ENCODE measurements at places on chromosomes 1 and 21.

GRCh38 chr1:7549277-7550161 is 221.6 kb upstream of the VAMP3 start:
- DNase-seq = no peak

DNA sequence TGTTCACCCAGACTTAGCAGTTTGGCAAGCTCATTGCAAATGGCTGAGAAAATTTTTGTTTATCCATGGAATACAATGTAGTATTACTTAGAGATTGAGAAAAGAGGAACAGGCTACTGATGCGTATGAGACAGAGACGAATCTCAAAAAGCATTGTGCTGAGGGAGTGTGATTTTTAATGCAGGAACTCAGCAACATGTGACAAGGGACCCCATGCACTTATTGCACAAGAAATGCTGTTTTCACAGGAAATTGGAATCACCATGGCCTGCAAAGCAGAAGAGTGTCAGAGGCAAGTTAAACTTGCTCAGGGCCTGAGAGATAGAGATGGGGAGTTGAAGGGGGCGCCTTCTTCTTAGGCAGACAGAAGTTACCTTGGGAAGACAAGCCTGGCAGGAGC is 32.6 kb upstream of the TLR5 start:
- no peak for DNase-seq

DNA sequence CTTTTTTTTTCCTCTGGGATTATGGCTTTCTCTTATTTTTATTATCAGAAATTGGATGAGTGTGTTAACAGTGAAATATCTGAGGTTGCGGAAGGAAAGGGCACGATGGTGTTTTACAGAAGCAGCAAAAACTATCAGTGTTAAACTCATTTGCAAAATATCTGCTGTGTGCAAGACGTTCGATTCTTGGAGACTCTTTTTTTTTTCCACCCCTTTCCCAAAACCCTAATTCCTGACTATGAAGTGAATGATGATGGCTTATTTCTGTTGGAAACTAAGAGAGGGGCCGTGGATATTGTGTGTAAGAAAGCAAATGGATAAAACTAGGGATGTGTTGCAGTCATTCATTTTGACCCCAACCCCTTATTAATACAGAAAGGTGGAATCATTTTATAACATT is 677 bp downstream of the NCAM2 start:
- no peak for DNase-seq

DNA sequence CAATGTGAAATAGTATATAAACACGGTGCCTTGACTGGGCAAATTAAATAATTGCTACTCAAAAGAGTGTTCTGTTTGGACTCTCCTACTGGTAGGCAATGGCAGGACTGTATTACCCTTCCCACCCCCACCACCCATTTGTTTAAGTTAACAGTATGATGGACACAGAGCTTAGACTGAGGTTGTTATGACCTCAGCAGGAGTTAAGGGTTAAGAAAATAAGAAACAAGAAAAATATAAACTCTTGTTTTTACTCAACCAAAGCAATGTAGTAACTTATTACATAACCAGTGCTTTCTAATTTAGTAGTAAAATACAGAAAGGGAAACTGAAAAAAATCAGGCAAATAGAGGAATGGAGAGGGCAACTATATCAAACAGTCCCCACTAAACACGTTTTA is 19.9 kb upstream of the SERPINC1 start:
- no peak for DNase-seq

GRCh38 chr1:117826540-117827078 is 102.8 kb downstream of the GDAP2 start:
- DNase-seq = no peak

GRCh38 chr21:46347203-46347550 is 23.2 kb downstream of the PCNT start:
- no peak for DNase-seq

GRCh38 chr1:212158912-212159796 is 123.6 kb downstream of the DTL start:
- no peak for DNase-seq

DNA sequence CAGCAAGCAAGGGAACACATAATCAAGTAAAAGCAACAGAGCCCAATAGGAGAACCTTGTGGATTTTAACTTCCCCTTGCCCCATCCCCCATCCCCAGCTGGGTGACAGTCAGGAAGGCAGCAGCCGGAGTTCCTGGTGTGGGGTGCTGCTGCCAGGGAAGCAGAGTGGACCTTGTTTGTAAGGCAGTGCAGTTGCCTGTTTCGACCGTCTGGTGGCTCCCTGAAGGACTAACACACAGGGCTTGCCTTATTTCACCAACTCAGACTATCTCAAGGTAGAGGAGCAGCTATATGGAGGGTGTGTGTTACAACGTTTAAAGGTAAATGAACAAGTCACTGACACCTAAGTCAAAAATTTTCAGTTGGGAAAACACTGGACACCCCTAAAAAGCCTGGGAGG is 6.6 kb downstream of the KRTAP10-8 start:
- no peak for DNase-seq

DNA sequence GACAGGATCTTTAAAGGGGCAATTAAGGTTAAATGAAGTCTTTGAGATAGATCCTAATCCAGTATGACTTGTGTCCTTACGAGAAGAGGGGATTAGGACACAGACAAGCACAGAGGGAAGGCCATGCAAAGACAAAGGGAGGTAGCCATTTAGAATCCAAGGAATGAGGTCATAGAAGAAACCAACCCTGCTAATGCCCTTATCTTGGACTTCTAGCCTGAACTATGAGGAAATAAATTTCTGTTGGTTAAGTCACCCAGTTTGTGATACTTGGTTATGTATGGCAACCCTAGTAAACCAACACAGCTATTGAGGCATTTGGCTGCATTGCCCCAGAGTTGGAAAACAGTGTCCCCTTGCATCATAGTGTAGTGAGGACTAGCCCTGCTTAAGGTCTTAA is 121.3 kb downstream of the MAST2 start:
- DNase-seq = no peak

- no peak for DNase-seq
Observed at GRCh38 chr1:181767001-181767708, 283.8 kb downstream of the CACNA1E start.

DNA sequence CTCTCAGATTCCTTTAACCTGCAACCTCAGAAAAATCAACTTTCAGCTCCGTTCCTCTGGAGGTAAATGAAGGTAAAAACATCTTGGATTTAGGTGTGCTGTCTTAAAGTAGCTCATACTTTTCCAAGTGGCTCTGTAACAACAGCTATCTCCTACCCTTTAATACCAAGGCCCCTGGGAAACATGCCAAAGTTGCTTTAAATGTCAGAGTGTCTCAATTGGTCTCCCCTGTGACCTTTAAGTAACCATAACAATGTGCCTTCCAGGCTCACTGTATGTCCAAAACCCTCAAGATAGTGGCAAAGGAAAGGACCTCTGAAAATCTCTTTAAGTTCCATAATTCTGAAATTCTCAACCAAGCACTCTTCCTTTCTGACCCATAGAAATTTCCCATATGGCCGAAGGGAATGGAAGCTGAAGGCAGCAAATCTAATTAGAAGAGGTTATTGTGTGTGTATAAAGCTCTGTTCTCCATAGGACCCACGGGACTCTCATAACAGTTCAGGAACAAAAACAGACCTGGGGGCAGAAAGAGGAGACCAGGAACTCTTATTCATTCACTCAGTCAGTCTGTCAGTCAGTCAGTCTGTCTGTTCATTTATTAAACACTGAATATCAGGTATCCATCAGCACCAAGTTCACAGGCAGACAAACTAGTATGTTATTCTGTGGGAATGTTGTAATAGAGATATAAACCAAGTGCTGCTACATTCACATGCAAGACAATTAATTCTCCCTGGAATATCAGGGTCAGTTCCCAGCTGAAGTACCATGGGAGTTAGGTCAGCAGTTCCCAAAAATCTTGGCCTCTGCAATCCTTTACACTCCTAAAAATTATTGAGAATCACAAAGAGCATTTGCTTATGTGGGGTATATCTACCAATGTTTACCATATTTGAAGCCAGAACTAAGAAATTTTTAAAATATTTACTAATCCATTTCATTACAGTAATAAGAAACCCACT is 19.1 kb downstream of the ASTN1 start:
- DNase-seq = no peak

- no peak for DNase-seq
Observed at GRCh38 chr1:174953285-174954072, 46.3 kb upstream of the CACYBP start.

GRCh38 chr1:112704391-112704933 is 2.5 kb downstream of the RHOC start:
- DNase-seq = no peak

DNA sequence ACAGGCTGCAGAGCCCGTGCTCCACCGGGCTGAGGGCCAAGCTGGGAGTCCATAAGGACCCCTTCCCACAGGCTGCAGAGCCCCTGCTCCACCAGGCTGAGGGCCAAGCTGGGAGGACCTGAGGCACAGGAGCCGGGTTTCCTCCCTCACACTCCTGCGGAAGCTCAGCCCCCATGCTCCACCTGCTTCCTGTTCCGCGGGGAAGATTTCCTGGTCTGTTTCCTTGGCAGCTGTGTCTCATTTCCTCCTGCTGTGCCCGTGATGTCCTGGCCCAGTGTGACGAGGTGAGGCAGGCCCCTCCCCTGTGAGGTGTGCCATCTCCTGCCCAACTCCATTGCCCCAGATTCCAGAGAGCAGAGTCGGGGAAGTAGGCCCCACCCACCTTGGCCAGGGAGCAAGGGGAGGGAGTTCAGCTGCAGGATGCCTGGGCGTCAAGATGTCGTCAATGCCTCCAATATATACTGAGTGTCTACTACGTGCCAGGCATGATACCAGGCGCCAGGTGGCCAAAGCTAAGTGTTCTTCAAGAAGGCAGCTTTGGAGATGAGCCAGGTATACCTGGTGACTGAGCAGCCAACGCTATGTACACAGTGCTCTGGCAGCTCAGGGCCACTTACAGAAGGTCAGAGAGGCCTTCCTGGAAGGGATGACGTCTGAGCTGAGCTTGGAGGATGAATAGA is 58.8 kb downstream of the NAV1 start:
- DNase-seq = no peak

DNA sequence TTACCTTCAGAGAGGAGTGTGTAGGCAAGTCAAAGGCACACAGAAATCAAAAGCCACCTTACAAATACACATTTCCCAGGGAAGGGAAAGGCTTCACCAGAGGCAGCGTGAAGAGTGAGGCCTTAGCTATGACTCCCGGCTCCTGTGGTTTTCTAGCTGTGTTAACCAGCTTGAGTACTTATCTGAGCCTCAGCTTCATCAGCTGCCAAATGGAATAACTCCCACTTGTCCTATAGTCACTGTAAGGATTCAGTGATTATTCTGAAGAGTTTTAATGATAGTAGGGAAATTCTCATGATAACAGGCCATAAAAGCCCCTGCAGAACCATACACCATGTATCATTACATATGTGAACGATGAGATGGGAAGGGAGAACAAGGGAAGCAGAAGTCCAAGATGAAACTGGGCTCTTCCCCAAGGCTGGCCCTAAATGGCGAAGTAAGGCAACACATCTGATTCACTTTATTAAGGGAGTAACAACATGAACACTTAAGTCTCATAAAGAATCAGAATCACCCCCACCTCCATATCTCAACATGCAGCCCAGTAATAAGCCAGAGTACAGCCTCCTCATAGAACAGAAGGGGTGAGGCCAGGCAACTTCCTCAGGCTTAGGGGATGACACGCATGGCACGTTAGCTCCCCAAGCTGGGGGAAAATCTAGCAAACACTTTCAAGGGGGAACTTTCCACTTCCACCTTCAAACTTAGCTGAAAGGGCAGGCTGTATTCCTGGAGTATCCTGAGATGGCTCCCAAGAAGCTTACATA is 63.7 kb downstream of the SLC66A1 start:
- no peak for DNase-seq

GRCh38 chr1:107594536-107594935 is 370.4 kb downstream of the VAV3 start:
- no peak for DNase-seq

- no peak for DNase-seq
Observed at GRCh38 chr1:200992382-200993048, 31.0 kb downstream of the KIF21B start.

GRCh38 chr1:117675907-117676430 is 70.1 kb downstream of the TENT5C start:
- DNase-seq = no peak

- DNase-seq = no peak
Observed at GRCh38 chr1:83994111-83994510, 4.8 kb downstream of the TTLL7 start.

DNA sequence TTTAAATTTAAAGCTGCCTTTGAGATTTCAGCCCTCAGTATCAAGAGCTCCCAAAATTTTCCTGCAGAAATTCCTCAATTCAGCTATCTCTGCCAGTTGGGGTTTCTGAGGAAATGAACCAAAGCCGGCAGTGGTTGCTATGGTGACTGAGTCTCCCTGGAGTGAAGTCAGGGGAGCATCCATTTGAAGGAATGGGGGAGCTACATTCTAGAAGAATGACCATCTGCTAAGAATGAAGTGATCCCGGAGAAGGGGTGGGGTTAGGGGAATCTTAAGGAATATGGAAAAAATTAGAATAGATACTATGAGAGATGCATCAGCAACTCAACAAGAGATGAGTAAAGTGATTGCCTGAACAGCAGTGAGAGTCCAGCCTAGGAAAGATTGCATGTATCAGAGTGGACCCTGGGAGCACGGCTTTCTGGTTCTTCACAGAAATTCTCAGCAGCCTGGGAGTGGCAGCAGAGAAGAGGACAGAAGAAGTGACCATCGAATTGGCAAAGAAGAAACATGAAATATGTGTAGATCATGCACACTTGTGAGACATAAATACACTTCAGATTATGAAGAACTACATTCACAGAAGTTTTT is 94.7 kb downstream of the CHD1L start:
- DNase-seq = no peak

DNA sequence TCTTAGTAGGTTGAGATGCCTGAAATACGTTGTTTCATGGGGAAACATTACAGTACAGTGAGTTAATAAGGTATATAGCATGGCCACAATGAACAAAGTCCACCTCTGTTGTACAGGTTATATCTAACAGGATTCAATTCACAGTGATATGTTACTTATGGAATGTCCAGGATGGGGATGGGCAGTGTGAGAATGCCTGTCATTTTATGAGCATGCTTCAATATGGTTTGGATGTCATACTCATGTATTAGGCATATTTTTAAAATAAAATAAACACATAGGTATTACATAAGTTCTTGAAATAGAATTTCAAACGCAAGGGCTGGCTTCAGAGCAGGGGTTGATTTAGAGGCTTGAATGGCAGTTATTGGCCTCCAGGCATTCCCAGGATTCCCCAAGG is 6.1 kb upstream of the PHLDA3 start:
- no peak for DNase-seq

DNA sequence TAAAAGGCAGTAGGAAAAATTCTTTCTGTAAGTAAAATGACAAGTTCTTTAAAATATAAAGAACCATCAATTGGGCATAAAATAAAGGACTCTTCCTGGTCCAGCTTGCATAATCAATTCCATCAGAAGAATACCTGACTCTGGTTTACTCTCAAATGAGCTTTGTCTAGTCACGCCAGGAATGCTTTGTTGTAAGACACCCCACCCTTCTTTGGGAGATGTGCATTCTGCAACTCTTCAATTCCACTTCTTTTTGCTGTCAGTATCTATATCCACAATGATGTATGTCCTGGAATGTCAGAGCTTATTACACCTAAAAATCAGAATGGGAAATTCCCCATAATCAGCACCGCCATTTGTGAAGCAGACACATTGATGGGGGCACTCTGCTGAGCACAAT is 76.1 kb downstream of the PTPN14 start:
- no peak for DNase-seq

GRCh38 chr1:9262096-9262986 is 27.8 kb downstream of the H6PD start:
- no peak for DNase-seq

All from cerebellar nuclear complex (tissue), 1 donor.